Right renal cortex interstitium (tissue), 3 donors: ENCODE measurements at places on chromosomes 7 and 10. TPM values are rescaled to one million over a fixed set of nuclear protein-coding genes. Genes with fewer than 3 reads are reported as not detected.

- DNase-seq, result no peak
These were observed 14.3 kb downstream of the CHST3 start for GRCh38 chr10:71978476-71978875.

DNA sequence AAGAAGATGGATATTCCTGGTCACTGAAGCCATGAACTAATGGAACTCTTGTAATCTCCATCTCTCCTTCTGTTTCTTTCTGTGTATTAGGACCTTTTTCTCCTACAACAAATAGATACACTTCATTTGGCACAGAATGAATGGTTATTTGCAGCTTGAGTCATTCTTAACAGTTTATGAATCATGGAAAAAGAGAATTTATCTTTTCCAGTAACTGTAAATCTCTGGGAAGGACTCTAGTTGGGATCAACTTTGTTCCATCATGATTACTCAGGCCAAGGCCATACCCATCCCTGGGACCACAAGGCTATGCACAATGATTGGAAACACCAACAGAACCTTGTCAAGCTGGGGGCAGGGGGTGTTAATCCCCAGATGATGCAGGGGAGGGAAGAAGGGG lies 36.1 kb upstream of the MDFIC start:
- no peak for DNase-seq

GRCh38 chr10:31262672-31263071 lies 56.3 kb upstream of the ZEB1 start:
- no peak for DNase-seq

DNA sequence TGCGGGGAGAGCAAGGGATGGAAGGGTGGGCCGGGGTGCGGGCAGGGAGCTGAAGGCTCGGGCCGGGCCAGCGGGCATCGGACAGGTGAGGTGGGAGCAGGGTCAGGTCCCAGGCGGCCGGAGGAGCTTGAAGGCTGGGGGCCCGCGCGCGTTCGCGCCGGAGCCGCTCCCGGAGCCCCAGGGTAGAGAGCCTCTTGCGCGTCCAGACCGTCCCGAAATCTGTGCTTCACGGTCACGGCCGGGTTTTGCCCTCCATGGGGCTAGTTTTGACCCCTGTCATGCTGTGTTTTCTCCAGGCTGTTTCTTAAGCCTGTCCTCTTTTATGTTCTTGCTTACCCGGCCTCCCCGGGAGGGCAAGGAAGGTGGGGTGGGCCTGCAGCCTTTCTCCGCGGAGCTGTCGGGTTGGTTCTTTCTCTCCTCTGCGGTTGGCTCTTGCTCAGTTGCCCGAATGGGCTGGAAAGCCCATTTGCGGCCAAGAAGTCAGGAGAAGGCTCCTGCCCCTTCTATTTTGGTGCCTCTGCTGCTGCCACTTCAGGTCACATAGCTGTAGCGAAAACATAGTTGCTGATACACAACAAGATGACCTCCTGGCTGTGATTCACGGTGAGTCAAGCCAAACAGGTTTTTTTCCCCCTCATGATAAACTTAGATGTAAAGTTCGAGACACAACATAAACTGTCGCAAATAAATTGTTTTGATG lies 650 bp downstream of the UBE2D1 start:
- peak; percentile 4 for DNase-seq

DNA sequence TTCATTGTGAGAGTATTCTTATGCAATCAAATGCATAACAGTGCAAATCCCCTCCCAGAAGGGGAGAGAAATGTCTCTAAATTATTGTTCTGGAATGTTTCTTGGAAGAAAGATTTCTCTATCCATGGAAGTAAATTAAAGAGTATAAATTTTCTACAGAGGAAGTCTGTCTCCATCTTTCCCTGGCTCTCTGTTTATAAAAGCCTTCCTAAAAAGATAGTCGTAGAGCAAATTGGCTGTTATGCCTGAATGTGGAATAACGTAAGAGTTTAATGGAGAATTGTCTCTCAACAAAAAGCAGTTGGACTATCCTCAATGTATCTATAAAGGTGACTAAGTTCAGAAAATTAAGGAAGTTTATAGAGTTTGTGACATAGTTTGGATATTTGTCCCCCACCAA lies 76.3 kb downstream of the GNAT3 start:
- no peak for DNase-seq

- no peak for DNase-seq
These were observed 68.5 kb downstream of the INPP5A start for GRCh38 chr10:132606031-132606491.

Gene AQP1
- 258 TPM for polyA plus RNA-seq

Gene ATOH7
- polyA plus RNA-seq, result 1.7 TPM

Gene ARHGEF5
- polyA plus RNA-seq, result 21.3 TPM

Gene ASZ1
- polyA plus RNA-seq, result not detected

Gene CALHM3
- not detected for polyA plus RNA-seq

- no peak for DNase-seq
These were observed 156.1 kb upstream of the STEAP4 start for GRCh38 chr7:88462799-88463198.

- no peak for DNase-seq
These were observed 9.5 kb upstream of the C10orf95 start for GRCh38 chr10:102460836-102461186.

Gene ELN
- polyA plus RNA-seq, result 48.4 TPM

- no peak for DNase-seq
These were observed 39.9 kb downstream of the RAMP3 start for GRCh38 chr7:45197461-45197860.

GRCh38 chr10:121240011-121240410 lies 358.2 kb downstream of the FGFR2 start:
- no peak for DNase-seq

- DNase-seq, result no peak
These were observed 80.8 kb upstream of the PLXNA4 start for GRCh38 chr7:132656846-132657776.
